ENCODE measurements at places on chromosomes 6 and 20. TPM values are rescaled to one million over a fixed set of nuclear protein-coding genes. Genes with fewer than 3 reads are reported as not detected.

DNA sequence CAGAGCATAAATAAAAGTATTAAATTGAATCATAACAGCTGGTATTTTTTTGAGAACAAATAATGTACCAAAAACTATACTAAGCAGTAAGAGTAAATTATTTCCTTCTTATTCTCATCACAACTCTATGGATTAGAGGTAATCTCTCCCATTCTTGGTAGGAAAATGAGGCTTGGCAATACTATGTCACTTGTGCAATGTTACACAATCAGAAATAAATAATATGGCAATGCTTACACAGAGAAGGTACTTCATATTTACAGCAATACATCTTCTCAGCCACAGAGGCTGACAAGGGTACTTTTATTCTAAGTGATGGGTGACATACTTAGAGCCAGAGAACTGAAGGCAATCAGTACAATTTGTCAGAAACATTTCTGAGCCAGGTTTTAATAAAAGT is 3.9 kb downstream of the DST start:
- no peak for DNase-seq

GRCh38 chr6:82205930-82206392 is 41.6 kb downstream of the IBTK start:
- peak; percentile 17 for DNase-seq

GRCh38 chr6:21608601-21609000 is 15.1 kb downstream of the SOX4 start:
- DNase-seq: no peak

DNA sequence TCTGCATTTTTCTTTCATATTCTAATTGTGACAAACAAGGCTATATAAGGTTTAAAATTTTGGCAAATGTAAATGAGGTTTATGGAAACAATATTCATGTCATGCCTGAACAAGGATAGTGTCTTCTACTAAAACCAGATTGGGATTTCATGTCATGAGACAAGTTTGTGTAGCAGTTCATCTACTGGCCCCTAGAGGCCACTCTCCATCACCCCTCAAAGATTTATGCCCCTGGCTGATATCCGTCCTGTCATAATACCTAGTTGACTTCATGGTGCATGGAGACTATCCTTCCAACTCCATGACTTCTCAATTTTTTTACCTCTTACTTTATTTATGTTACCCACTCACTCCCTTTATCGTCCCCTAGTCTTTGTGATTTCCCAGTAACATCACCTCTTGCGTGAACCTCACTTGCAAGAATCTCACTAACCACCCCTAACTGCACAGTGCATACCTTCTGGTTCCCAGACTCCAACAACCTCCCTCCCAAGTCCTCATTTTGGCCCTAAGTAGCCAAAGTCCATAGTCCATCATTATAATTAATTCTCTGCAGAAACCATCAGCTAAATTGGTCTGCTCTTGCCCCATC is 179.8 kb downstream of the TASP1 start:
- no peak for DNase-seq

- DNase-seq: no peak
Observed at GRCh38 chr6:136618086-136618485, 67.9 kb upstream of the MAP7 start.

DNA sequence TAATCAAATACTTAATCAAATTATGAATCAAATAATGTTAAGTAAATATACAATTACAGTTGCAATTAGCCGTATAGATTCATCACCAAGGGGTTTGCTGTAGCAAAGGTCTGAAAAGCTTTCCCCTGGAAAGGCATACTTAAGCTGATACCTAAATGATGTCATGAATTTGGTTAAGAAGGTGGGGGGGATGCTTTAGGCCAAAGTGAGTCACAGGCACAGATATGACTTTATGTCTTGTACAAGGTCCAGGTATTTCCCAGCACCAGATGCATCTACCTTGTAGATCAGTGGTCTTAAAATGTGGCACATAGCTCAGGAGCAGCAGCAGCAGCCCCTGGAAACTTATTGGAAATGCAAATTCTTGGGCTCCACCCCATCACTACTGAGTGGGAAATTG is 557.3 kb upstream of the CDH4 start:
- no peak for DNase-seq

- no peak for DNase-seq
Observed at GRCh38 chr20:58883241-58883691, 30.8 kb downstream of the GNAS start.

DNA sequence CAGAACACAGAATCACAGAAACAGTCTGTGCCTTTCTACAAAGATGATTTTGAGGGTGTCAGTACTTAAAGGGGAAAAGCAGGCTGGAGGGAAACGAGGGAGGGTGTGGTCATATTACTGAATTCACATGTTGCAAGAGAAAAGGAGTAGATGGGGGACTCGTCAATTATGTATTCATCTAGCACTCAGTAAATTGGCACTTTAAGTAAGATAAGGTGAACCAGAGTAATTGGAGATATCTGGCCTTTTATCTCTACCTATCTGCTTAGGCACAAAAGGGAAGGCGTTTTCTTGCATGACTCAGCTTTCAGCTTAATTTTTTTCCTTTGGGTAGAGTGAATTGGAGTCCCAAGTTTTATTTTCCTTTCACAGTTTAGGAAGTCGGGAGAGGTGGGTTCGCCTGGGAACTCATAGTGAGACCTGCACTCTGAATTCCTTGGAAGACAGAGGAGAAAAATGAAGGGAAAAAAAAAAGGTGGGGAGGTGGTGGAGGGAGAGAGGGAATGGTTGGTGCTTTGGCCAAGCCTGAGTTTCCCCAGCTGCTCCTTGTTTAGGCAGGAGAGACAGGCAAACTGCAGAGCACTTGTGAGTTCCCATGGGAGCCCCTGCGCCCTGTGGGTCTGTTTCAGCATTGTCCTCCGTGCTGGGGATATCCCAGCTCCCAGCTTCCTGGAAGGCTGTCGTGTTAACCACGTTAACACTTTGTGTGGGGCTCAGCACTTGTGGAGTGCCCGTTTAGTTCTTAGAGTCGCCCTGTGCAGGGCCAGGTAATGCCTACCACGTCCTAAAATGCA is 19.7 kb upstream of the GTSF1L start:
- no peak for DNase-seq

DNA sequence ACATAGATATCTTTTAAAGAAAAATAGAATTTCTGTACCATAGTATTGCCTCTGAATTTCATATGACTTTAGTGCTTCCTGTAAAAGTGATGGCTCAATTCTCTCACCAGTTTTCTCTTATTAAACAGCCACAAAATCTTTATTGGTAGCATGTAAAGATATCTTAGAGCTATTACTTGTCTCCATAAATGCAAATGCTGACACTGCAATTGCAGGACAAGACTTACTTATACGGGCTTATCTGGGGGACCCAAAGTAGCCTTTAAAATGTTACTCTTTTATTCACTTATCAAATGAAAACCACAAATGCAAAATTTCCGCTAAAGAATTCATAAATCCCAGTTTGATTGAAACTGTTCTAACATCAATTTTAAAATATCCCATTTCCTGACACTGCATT is 287.1 kb upstream of the SPTLC3 start:
- DNase-seq: no peak

- DNase-seq: no peak
Observed at GRCh38 chr6:37173493-37174195, 3.7 kb downstream of the PIM1 start.

- DNase-seq: no peak
Observed at GRCh38 chr20:17327185-17328148, 100.6 kb downstream of the PCSK2 start.

- no peak for DNase-seq
Observed at GRCh38 chr6:128617285-128617684, 96.9 kb upstream of the PTPRK start.

DNA sequence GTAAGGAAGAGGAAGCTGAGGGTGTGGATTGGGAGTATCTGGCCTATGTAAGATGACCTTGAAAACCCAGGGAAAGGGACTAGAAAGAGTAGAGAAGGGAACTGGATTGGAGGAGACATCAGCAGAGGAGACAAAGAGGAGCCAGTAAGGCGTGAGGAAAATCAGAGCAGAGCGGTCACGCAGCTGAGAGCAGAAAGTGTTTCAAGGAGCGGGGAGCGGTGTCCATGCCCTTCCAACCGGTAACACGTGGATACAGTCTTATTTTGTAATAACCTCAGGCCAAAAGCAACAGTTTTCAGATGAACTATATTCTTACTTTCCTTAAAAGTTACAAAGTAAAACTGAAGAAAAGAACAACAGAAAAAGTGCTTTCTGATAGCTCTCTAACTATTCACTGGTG is 36.3 kb downstream of the L3MBTL3 start:
- DNase-seq: no peak

DNA sequence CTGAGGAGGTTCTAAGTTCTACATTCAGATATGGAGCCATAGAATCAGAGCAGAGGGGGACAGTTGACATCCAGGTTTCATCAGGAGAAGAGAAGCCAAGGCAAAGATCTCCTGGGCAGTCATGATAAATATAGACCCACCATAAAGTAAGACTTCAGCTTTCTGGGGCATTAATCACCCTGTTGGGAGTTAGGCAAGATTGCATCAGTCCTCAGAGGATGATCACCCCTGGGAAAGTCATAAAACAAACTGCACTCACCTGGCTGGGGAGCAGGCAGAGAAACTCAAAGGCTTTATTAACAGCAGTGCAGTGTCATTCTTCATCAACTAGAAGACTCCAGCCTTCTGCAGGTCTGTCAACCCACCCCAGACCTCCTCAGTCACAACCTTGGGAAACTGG is 301.3 kb upstream of the JARID2 start:
- no peak for DNase-seq

GRCh38 chr6:45681860-45682511 is 304.3 kb upstream of the SUPT3H start:
- DNase-seq: no peak

- no peak for DNase-seq
Observed at GRCh38 chr6:52560462-52560861, 16.4 kb downstream of the TRAM2 start.

- DNase-seq: no peak
Observed at GRCh38 chr6:170345662-170346061, 39.1 kb downstream of the FAM120B start.

DNA sequence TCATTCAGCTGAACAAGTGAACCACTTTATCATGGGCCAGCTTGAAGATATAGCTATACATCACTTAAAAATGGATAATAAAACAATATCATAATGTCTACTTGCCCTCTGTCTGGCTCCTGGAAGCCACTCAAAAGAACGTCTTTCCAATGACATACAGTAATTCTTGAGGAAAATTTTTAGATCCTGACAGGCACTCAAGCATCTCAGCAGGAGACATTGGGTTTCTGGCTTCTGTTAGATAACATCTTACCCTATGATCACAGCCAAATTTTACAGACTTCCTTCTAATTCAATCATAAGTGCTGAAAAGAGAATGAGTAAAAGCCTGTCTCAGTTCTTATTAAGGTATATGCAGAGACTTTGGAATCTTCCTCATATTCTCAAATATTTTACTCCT is 330 bp downstream of the CGA start:
- no peak for DNase-seq

- DNase-seq: no peak
Observed at GRCh38 chr6:41092421-41093140, 19.8 kb downstream of the NFYA start.

- DNase-seq: peak; percentile 90
Observed at GRCh38 chr20:11080781-11081377, 407.1 kb upstream of the JAG1 start.

- DNase-seq: no peak
Observed at GRCh38 chr6:53906103-53906502, 111.3 kb downstream of the LRRC1 start.

DNA sequence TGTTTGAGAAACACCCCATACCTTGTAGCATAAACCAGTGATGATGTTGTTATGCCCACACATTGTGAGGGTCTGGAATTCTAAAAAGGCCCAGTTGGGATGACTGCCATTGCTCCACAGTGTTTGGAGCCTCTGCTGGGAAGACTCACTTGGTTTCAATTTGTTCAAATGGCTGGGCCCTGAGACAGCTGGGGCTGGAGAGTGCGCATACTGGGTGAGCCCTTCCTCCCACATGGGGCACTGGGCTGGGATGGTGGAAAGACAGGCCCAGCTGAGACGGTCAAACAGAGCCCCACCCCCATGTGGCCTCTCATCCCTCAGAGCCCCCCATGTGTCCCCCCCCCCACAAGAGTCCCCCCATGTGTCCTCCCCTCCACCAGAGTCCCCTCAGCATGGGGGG is 20.3 kb upstream of the RNASET2 start:
- no peak for DNase-seq

DNA sequence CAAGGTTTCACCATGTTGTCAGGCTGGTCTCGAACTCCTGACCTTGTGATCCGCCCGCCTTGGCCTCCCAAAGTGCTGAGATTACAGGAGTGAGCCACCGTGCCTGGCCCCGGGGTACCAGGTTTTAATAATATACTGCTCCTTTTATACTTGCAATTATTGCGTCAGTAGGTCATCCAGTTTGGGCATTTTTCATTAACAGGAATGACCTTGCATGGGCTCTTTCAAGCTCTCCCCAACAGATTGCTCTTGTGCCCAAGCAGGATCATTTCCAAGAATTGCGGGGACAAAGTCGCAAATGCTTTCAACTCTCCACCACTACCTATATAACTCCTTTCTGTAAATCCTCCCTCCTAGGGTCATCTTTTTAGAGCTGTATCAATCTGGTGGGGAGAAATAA is 23.8 kb downstream of the STK38 start:
- DNase-seq: no peak

GRCh38 chr20:34907616-34908469 is 31.4 kb downstream of the ACSS2 start:
- DNase-seq: peak; percentile 93

DNA sequence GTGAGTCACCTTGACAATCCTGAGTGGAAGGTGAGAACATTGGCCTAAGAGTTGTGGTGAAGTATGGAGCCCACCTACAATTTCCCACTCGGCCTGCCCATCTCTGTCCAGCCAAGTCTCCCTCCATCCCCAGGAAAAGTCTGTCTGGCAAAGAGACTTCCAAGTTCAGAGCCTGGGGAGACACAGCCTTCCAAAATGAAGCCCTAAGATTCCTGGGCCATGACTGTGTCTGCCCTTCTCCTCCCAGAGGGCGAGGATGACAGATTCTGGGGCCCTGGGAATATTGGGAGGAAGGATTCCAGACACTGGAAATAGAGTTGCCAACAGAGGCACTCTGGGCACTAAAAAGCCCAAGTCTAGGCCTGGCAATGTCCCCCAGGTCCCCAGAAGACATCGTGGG is 176.8 kb downstream of the NFATC2 start:
- DNase-seq: no peak

DNA sequence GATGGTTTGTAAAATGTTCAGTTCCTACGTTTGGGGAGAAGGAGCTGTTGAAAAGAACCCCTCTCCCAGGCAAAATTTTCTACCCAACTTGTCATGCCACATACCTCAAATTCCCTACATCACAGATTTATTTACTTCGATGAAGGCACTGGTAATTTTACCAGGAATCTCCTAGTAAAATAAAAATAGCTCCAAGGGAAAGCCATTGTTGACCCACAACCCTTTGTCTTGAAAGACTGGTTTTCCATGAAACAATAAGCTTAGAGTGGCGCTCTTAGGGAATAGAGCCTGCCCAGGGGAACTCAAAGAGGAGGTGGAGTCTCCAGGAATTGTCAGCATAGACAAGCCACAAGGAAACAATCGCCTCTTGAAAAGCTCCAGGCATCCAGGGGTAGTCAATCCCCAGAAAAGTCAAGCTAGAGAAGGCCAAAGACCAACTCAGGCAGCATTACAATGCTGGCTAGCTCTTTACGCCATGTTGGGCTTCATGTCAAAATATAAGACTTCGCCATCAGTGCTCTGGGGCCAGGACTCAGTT is 99.2 kb upstream of the RREB1 start:
- no peak for DNase-seq

Gene LY6G6C
- not detected for total RNA-seq

Gene NR2E1
- not detected for total RNA-seq

Gene BPI
- not detected for total RNA-seq

Gene ASIP
- not detected for total RNA-seq

Gene TRERF1
- total RNA-seq: 0.85 TPM

Gene COL10A1
- total RNA-seq: not detected

Gene MAK
- total RNA-seq: under 0.01 TPM

Gene SIGLEC1
- total RNA-seq: not detected

Gene ARMH2
- not detected for total RNA-seq

All from pulmonary artery endothelial cell (primary cell).